ENCODE measurements at places on chromosomes 4 and X.
A peak's percentile ranks its signal among the peaks of the same experiment; 100 is the strongest.

- no peak for DNase-seq
Measured at GRCh38 chr4:153022241-153022715, 86.2 kb downstream of the FHDC1 start.

DNA sequence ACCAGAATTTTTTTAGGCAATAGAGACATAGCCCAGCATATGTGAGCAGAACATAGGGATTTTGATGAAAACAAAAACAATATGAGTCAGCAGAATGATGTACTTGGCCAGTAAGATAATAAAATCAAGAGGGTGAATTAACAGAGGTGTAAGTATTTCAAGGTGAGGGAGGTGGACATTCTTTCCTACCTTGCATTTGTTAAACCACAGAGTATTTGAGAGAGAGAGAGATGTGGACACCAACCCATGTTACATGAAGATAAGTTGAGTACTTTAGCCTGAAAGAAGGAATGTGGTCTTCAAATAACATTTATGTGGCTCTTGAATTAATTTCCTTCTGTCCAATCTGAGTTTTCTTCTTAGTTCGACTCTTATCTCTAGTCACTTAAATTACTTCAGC is 68.6 kb downstream of the DIAPH2 start:
- DNase-seq, result no peak

GRCh38 chr4:3655485-3655884 is 110.7 kb upstream of the ADRA2C start:
- DNase-seq, result no peak

- DNase-seq, result no peak
Measured at GRCh38 chrX:63426519-63426918, 75.4 kb upstream of the SPIN4 start.

DNA sequence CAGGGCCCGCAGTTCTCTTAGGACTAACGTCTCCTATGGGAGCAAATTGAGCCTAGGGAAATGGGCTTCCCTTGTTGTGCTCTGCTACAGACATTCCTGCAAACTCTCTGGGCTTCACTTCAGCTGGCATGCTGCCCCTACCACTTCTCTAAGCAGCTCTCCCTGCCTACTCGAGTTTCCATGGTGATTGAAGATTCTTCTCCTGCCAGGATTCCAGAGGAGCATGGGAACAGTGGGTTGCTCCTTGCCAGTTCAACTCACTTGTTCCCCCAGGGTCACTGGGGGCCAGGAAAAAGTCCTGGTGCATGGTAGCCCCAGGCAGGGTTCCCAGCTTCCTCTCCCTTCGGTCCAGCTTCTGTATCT is 21.1 kb upstream of the WDR17 start:
- no peak for DNase-seq

GRCh38 chr4:171924746-171925376 is 111.7 kb downstream of the GALNTL6 start:
- DNase-seq, result no peak

DNA sequence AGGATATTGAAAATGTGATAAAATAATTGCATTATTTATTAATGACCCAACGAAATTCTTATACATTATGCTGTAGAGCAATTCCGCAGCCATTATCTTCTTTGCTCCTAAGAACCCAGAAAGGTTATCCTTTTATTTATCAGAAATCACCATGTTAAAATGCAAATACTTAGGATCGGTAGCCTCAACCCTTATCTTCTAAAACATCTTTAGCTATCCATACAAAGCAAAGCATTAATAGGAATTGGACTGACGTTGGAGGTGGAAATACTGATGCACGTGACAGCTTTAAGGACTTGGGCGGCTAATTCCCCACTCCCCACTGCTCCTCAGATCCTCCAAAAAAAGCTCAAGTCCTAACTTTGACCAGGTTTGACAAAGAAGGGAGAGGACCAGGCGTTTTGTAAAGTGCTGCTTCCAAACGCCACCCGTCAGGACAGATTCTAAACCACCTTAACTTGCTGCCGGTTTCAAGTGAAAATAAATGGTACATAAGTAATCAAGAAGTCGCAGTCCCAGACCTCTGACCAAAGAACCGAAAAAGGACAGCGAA is 539 bp upstream of the SPCS3 start:
- no peak for DNase-seq

- DNase-seq, result no peak
Measured at GRCh38 chr4:73692701-73693100, 47.7 kb upstream of the CXCL8 start.

DNA sequence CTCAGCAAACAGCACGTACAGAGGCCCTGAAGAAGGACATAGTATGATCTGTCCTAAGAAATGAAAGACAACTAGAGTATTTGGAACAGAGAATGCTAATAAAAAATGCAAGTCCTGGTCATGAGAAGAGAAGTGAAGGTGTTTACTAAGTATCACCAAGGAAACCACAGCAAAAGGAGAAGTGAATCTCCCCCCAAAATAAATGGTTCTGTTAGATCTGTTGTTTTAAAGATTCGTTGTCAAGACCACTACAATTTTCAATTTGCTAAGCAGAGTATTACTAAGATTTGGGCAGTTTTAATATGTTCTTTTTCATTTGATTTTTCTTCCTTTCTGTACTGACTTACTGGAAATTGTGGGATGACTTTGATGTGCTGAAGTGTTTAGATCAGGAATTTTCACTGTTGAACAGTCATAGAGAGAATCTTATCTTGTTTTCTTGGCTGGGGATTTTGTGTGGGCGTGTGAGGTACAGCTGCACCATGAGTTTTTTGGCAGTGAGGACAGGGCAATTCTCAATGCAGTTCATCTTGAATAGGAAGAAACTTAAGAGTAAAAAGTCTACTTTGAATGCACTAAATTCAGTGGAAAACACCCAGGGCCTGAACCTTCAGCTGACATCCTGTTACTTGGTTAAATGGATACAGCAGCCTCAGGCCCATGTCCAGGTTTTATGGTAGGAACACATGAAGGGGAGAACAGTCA is 132.2 kb downstream of the STIM2 start:
- DNase-seq, result no peak

DNA sequence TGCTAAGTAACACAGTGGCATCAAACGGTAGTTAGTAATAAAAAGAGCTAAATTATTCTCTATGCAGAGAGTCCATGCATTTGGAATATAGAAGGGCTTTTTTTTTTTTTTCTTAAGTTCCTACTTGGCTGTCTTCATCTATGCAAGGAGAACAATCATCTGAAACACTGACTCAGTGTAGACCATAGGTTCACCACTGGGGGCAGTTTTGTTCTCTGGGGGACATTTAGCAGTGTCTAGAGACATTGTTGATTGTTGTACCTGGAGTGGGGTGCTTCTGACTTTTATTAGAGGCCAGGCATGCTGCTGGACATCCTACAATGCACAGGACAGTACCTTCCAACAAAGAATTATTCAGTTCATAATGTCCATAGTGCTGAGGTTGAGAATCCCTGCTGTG is 41.2 kb downstream of the TMA16 start:
- DNase-seq, result no peak

- no peak for DNase-seq
Measured at GRCh38 chr4:106062452-106062875, 167.2 kb downstream of the NPNT start.

DNA sequence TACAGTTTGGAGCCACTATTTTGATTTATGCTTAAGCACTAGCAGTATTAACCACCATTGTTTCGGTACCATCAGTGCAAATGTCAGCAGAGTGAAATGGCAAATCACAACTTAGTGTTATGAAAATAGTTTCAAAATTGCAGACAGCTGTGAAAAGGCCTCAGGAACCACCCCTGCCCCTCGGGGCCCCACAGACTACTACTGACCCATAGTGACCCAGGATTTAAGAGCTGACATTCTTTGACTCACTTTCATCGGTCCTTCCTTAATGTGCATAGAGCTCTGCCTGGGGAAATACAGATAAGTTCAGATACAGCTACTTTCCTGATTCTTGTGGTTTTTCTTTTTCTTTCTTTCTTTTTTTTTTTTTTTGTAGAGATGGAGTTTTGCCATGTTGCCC is 3.3 kb upstream of the BBS7 start:
- peak; percentile 76 for DNase-seq

- no peak for DNase-seq
Measured at GRCh38 chr4:173794662-173795061, 264.6 kb upstream of the HAND2 start.

DNA sequence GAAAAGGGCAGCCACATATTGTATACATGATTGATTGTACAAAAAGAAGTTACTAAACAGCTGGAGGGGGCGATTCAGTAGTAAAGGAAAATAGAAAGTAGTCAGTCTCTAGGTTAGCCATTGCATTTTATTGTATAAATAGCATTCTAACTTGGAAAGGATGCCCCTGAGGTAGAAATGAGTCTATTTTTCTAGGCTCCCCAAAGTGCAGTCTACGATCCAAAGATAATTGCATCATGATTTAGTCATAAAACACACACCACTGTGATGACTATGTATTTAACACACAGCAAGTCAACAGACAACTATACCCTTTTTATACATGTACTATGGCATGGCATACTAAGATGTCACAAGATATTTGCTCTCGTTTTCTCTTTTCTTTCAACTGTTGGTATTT is 204.9 kb downstream of the APBB2 start:
- DNase-seq, result peak; percentile 61

- peak; percentile 72 for DNase-seq
Measured at GRCh38 chr4:83535520-83536361, at the start of gene GPAT3. GPAT3 (plus strand) TSS chr4:83536108; CDS start chr4:83536623, 515 bp downstream.

GRCh38 chr4:38682336-38682735 is 18.3 kb downstream of the KLF3 start:
- DNase-seq, result no peak

- DNase-seq, result no peak
Measured at GRCh38 chrX:71301195-71301924, at the start of gene ITGB1BP2. ITGB1BP2 (plus strand) TSS chrX:71301750; CDS start chrX:71301807, 57 bp downstream.

- no peak for DNase-seq
Measured at GRCh38 chr4:107037199-107037584, 1.1 kb upstream of the DKK2 start.

Measured in NCI-H460 (cell line).